ENCODE measurements at places on chromosomes 12 and 14.
A peak's percentile ranks its signal among the peaks of the same experiment; 100 is the strongest.

GRCh38 chr14:103740991-103741689 is 25.5 kb downstream of the ZFYVE21 start:
- no peak for DNase-seq

GRCh38 chr12:116534311-116535121 is 24.7 kb upstream of the MAP1LC3B2 start:
- DNase-seq = no peak

- DNase-seq = no peak
Measured at GRCh38 chr12:57604454-57604991, at the start of gene DTX3. DTX3 (plus strand) TSS chr12:57604824; CDS start chr12:57606518, 1,694 bp downstream.

GRCh38 chr12:25051171-25051570 is 102.3 kb upstream of the BCAT1 start:
- DNase-seq = no peak

DNA sequence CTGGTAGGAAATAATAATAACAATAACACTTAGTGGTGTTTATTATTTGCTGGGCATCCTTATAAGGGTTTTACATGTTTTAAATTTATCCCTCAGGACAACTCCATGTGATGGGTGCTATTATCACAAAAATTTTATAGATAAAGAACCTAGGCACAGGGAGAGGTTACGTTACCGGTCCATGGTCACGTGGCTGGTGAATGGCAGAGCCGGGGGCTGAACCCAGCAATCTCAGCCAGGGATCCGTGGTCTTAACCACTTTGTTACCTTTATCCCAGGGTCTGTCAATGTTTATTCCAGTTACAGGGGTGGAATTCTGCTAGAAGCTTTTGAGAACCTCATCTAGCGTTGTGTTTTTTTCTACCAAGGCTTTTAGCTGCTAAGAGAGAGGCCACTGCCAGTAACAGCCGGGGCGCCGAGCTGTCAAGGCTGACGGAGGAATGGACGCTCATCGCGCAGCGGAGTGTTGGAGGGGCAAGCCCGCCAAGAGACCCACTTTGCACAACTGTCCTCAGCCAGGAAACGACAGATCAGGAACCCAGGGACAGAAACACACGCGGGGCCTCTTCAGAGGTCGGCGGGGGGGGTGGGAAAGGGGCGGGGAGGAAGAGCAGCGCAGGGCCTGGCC is 418 bp downstream of the AMN1 start:
- no peak for DNase-seq

DNA sequence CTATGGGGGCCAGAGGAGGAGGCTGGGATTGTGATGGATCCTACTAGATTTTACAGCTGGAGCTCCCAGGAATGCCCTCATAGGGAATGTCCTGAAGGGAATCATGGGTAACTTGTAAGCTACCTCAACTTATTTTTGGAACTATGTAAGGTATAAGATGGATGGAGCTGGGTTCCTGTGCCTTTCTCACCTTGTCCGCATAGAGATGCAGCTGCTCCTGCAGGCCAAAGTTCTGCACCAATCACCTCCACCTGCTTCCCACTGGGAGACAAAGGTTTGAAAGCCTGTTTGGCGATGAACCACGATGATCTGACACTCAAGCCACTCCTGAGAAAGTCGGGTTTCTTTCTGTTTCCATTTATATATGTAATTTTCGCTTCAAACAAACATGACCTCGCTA is 648 bp upstream of the AKAP5 start:
- DNase-seq = peak; percentile 18

GRCh38 chr14:60981633-60982455 is 799 bp downstream of the SLC38A6 start:
- no peak for DNase-seq

- no peak for DNase-seq
Measured at GRCh38 chr14:57139173-57139572, 129.5 kb downstream of the EXOC5 start.

DNA sequence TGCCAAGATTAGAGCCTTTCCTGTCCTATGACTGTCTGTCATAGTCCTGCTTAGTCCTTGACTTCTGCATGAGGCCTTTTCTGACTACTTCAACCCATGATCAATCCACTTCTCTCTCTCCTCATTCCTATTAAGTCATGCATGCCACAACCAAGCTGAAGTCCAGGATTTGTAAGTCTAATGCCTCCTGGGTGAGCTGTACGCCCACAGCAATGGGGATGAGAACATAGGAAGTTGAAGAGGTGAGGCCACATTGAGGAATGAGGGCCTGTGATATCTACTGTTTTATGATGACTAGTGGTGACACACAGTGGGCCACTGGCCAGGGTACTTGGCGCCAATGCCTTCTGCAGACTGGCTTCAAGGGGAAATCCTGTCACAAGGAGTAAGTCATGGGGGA is 994.1 kb upstream of the TMEM132C start:
- DNase-seq = no peak

DNA sequence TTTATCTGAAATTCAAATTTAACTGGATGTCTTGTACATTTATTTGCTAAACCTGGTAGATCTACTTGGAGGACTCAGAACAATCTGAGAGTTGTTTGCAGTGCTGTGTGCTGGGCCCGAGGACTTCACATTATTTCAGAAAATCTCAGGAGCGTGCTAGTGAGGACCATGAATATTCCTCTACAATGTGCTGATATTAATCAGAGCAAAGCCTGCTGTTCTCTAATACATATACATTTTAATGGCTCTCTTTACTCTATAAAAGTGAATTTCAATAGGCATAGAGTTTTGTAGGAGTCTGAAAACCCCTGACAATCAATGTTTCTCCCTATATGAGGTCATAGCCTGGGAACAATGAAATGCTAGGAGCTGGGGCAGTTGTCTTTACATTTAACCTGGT is 144.3 kb downstream of the NEDD1 start:
- DNase-seq = no peak

DNA sequence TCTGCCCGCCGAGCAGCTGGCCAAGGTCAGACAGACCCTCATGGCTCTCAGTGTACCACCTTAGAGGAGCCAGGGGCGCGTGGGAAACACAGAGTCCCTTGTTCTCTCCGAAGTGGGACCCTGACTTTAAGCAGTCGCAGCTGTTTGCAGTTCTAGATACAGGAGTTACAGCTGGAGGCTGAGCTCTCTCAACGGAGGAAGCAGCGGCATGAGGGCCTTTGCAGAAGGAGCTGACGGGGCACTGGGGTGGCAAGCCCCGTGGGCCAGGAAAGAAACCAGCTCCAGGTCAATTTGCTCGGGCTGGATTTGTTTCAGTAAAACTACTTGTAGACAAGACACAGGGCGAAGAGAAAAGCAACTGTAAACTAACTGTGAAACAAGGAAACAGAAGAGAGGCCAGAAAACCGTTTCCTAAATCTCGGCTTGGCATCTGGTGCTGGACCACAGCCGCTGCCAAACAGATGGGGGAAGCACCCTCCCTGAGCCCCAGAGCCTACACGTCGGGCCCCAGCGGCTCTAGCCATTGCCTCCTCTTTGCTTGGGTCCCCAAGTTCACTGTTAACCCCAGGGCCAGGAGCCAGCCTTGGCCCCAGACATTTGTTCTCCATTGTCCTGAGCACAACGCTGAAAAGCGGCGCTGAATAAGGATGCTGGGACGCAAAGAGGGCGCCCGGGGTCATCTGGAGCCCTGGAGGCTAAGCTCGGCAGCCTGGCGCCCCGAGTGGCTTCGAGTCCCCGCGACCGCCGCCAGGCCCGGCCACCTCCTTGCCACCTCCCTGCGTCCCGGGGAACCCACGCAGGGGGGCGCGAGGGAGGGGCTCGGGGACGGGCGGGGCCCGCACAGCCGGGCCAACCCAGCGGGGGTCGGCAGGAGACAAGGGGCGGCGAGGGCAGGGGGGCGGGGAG is 914 bp upstream of the PACS2 start:
- no peak for DNase-seq

- no peak for DNase-seq
Measured at GRCh38 chr12:11981121-11981733, 89.5 kb upstream of the BCL2L14 start.

- DNase-seq = no peak
Measured at GRCh38 chr14:28652782-28653181, 113.8 kb upstream of the FOXG1 start.

DNA sequence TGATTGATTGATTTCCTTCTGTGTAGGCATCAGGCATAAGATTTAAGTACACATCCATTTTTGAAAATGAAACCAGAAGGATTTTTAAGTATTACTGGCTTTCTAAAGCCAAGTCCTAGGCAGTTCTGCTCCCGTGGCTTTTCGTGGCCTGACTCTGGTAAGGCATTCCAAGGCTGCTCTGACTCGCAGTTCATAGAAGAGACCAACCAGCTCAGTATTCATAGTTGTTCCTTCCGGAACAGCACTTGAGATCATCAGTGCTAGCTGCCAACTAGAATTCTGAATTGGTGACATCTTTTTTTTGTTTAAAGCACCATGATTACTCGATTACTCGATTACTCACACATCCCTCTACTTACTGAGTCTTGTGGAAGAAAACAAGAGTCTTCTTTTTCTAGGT is 25.9 kb downstream of the SUDS3 start:
- no peak for DNase-seq

- no peak for DNase-seq
Measured at GRCh38 chr12:112005419-112006395, 7.3 kb downstream of the TMEM116 start.

- DNase-seq = no peak
Measured at GRCh38 chr12:132359971-132360370, 30.6 kb upstream of the GALNT9 start.

GRCh38 chr12:49644620-49644994 is 21.2 kb downstream of the PRPF40B start:
- DNase-seq = peak; percentile 63

- DNase-seq = no peak
Measured at GRCh38 chr14:27409944-27410343, 812.1 kb upstream of the NOVA1 start.

DNA sequence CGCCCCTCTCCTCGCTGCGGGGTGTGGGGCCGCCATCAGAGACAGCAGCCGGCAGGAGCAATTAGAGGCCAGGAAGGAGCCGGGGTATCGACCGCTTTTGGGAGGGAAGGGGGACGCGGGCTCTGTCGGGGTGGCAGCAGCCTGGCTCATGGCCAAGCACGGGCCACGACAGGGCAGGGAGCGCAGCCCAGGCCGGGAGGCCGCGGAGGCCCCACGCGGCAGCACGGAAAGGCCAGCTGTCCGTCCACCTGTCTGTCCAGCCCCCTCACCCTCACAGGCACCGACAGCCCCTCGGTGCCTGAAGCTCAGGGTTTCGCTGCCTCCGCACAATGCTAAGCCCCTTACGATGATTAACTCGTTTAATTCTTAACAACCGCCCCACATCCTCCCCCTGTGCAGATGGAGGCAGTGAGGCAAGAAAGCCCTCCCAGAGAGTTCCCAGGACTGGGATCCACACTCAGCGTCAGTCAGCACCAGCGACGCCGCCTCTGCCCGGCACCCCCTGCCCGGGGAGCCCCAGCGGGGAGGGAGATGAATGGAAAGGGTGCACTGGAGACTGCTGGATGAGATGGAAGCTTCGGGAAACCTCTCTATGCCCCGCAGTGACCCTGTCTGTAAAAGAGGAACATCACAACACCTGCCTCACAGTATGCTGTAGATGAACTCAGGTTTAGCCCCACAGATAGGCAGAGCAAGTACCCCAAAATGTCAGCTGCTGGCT is 23.7 kb downstream of the NCOR2 start:
- no peak for DNase-seq

DNA sequence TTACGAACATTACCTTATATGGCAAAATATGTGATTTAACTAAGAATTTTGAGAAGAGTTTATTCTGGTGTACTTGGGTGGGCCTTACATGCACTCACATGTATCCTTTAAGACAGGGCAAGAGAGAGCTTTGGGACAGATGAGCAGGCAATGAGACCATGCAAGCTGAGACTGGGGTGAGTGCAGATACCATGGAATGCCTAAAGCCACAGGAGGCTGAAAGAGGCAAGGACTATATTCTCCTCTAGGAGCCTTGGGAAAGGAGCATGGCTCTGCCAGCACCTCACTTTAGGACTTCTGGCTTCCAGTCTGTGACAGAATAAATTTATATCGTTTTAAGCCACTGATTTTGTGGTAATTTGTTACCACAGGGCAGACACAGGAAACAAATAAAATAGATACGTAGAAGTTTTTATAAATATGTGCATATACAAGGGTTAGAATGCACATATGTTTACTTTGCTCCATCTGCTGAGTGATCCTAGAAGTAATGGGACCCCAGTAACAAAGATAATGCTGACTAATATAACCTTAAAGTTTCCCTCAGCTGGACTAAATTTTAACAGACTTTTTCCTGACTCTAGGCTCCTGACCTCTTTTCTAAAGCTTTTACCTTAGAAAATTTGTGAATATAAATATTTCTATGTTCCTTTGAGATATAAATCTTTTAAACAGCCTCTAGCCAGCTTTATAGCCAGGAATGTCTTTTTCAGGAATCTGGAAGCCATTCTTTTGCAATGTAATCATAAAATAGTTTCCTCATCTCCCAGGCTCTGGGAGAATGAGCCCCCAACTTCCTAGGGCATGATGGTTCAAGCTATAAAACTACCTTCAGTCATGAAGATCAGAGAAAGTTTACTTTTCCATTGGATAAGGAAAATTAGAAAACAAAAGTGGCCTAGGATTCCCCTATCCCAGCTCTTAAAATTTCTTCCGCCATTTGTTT is 216.8 kb downstream of the PPFIA2 start:
- no peak for DNase-seq

DNA sequence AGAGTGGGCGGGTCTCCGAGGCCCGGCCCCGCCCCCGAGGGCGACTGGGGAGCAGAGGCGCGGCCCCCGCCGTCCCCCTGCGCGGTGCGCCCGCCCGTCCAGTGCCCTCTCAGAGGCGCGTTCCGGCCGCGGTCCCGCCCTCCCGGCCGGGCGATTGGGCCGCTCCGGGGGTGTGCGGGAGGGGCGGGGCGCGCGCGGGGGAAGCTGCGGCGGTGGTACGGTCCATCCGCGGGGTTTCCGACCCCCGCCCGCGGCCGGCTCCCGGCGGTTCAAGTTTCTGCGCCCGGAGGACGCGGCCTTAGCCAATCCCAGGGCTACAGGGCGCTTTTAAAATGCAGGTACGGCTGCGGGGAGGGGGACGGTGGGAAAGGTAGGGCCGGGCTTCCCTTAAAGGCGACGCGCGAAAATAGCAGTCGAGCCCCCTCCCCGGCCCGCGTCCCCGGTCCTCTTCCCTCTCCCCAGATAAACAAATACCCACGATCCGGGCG is 315 bp upstream of the CCDC85C start:
- DNase-seq = peak; percentile 84

Measured in iPS DF 6.9 (cell line).